Stimulated activated CD8-positive, alpha-beta memory T cell treated with anti-CD3 and anti-CD28 coated beads, Interleukin-15, amount 100 ng/mL, for 24 hours (primary cell): ENCODE measurements at places on chromosomes 5 and 9.

DNA sequence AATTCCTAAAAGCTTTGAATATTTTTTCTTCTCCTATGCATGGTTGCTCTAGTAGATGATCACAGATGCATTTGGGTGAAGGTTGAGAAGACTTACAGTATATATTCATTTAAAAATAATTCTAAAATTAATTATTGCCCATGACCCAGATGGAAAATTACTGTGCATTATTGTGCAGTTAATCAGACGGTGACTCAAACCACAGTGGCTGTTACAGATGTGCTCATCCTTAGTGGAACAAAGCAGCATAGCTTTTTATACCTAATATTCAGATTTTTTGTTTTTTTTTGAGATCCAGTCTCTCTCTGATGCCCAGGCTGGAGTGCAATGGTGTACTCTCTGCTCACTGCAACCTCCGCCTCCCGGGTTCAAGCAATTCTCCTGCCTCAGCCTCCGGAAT is 10.7 kb downstream of the OR2V1 start:
- DNase-seq, result no peak

DNA sequence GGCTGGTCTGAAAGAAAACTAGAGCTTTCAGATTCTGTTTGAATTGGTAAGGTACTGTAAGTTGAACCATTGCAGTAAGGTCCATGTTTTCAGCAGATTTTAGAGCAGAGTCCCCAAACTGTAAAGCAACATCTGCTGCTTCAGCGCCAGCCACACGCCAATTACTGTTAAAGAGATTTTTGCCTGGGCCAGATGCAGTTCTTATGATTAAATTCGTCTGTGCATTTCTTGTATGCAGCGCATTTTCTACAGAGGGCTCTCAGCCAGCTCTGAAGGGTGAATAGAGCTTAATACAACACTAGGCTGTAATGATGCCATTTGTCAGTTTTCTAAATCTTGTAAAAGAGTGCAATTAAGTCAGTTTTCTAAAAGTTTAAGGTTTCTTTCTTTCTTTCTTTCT is 246.3 kb downstream of the COX7C start:
- no peak for DNase-seq

- DNase-seq, result no peak
These were observed 33.5 kb upstream of the EBF1 start for GRCh38 chr5:159133041-159133741.

DNA sequence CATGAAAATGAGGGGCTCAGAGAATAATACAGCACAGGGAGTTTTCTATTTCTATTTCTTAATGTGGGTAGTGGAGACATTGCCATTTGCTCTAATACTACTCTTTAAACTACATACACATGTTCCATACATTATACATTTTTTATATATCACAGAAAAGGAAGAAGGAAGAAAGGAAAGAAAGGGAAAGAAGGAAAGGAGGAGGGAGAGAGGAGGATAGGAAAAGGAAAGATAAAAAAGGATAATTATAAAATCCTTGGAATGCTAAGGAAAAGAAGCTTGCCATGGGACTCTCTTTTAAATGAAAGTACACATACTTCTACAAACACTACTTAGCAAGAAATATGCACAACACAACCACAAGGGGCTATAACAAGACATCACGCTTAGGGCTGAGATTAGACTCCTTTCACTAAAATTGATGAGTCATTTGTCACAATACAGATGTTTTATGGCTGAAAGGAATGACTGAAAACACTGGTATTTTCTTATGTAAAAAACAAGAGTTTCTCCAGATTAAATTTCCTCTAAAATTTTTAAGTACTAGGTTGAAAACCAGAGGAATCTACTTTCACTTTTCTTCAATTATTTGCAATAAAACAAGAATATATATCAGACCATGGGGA is 219.8 kb downstream of the ARL15 start:
- DNase-seq, result no peak

DNA sequence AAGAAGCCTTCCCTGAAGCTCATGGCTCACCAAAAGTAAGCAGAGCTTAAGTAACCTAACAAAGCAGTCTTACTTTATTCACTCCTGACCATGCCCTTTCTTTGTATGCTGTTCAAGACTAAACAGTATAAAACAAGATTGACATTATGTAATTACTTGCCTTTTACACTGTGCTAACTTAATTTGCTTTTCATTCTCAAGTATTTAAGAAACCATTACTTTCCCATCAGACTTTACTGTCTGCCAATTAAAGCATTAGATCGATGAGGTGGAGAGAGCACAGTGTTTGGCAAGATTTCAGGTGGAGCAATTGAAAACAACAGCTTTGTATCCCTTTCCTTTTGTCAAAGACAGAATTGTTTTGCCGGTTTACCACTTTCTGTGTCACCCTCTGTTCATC is 98.2 kb downstream of the RORB start:
- DNase-seq, result no peak

DNA sequence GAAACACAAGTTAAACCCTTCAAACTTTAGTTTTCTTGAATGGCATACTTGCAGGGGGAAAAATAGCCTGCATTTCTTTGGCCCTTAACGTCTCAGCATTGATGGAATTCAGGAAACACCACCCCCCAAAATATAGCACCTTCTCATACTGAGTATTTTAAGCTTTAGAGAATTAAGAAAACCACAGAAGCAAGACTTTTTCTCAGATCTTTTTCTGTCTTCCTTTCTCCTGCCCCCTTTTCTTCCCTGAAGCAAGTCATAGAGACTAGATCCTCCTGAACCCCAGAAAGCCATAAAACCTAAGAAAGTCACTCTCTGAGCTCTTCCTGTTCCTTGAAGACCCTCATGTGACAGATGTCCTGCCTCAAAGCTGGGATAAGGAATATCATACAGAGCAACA is 1069.9 kb downstream of the EFNA5 start:
- no peak for DNase-seq

DNA sequence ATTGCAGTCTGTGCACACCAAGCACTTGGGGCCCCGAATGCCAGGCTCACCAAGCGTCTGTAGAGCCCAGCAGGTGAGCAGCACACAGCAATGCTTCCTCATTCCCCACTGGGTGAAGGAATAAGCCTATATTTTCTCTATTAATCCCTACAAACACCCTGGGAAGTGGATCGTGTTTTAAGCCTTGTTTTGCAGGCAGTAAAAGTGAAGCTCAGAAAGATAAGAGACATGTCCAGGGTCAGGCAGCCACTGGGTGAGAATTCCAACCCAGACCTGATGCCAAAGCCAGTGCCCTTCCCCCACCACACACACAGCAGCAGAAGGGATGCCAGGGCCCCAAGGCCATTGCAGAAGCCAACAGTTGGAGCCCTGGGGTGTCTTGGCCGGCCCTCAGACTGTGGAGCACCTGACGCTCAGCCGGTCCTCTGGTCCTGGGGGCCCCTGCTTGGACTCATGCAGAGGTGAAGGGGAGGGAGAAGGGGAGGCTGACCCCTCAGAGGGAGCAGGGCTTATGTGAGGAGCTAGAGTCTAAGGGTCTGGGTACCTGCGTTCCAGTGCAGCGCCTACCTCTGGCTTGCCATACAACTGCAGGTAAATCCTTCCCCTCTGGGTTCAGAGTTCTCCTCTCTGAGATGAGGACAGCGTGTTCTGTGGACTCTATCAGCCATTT is 26.3 kb upstream of the SYNPO start:
- DNase-seq, result no peak

DNA sequence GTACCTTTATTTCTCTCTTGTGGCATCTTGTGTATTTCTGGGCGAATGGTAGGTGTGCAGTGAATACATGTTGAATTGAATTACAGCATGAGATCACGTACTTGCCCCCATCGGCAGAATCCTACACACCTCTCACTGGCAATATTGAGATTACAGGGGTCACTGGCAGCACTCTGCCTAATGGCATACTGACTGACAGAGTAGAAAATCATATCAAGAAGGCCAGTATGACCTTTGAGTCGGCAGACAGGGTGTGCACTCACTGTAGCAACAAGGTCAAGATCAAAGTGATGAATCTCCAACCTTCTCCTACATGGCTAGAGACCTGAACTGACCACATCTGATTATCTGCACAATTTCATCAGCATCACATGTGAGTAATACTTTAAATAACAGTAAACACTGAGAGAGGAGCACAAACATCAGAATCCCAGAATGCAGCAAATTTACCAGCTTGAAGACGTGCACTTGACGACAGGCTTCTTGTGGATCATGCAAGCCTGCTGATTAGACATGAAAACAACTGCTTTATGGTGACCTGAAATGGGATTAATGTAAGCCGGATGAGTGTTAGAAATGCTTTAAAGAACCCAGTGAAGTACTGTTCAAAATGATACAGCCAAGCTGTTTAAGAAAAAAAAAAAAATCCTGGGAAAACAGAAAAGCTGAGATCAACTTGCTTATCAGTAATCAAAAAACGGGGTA is 267.1 kb upstream of the EFNA5 start:
- no peak for DNase-seq

DNA sequence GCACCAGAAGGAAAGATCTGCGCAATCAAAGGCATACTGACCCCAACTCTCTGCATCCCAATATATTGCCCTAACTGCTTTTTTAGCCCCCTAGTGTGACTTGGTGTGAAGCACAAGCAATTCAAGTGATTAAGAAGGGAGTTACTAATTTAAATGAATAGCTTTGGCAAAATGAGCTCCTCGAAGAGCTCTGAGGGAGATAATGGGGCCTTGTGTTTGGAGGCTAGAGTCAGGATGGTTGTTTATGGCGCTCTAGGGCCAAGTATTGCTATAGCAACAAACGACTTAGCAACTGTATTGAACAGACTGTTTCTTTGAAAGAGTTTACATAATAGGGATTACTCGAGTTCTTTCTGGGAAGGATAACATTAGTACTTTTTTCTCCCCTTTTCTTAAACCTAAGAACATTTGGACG is 11.5 kb upstream of the C5orf58 start:
- no peak for DNase-seq

DNA sequence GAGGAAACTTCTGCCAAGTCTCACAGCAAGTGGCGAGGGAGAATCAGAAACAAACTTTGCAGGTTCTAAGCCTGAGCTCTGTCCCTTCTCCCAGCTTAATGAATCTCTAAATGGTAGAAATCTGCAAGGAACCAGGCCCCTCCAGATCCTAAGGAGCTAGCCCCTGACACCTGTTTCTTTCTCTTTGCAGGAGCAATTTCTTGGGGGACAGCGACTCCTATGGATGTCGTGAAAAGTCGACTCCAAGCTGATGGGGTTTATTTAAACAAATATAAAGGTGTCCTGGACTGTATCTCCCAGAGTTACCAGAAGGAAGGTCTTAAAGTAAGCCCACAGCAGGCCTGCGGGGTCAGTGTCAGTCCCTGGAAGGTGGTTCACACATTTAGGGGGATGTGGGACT is 21.8 kb downstream of the IL9 start:
- DNase-seq, result no peak

DNA sequence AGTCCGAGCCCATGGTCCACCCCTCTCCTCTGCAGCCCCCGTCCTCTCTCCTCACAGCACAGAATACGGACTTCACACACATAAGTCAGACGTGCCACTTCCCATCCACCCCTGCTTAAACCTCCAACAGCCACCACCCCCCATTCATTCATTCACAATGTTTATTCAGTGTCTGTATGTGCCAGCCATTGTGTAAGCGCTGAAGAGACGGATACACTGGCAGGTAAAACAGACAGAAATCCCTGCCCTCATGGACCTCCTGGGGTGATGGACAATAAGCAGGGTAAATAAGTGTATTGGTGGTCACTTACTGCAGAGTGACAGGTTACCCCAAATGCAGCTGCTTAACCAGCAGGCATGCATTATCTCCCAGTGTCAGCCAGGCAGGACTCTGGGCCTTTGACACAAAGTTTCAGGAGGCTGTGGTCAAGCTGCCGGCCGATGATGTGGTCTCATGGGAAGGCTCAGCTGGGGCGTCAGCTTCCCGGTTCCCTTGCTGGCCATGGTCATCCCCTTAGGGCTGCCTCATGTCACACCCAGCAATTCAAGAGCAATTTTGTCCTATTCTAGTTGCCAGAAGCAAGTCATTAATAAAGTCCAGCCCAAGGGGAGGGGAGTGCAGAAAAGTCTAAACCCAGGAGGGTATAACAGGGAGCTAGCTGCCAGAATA is 1.8 kb upstream of the PAXX start:
- DNase-seq, result no peak

- no peak for DNase-seq
These were observed 77.0 kb downstream of the IQGAP2 start for GRCh38 chr5:76479973-76480667.

DNA sequence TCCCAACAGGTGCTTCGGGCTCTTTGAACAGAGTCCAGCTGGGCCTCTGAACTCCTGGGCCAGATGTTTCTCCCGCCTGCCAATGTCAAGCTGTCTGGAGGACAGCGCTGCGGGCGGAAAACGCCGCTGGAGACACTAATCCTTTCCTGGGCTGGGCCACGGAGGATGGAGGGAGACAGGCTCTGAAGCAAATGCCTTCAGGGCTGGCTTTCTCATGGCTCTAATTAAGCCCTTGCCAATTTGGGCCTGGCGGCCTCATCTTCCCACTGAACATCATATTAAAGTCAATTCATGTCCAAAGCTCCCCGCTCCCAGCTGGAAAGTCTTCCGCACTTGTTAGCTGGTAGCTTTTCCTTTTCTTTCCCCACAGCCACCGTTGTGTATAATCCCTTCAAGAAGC is 72.7 kb downstream of the NTNG2 start:
- no peak for DNase-seq
